ENCODE measurements at places on chromosomes 16 and 17.

GRCh38 chr17:73030501-73030921 lies 62.0 kb downstream of the SLC39A11 start:
- DNase-seq, result no peak

DNA sequence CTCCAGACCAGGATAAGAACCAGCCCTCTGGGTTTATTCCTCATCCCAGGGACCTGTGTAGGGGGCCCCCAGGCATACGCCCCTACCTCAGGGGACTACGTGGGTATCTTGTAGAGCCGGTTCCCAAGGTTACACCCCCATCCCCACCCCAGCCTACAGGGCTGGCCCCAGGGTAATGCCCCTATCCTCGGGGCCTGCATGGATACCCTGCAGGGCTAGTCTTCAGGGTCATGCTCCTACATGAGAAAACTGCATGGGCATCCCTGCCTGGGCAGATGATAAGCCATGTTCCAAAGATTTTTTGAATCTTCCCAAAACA lies 14.2 kb downstream of the HDAC5 start:
- no peak for DNase-seq

GRCh38 chr16:14102925-14103720 lies 32.0 kb downstream of the MRTFB start:
- no peak for DNase-seq

DNA sequence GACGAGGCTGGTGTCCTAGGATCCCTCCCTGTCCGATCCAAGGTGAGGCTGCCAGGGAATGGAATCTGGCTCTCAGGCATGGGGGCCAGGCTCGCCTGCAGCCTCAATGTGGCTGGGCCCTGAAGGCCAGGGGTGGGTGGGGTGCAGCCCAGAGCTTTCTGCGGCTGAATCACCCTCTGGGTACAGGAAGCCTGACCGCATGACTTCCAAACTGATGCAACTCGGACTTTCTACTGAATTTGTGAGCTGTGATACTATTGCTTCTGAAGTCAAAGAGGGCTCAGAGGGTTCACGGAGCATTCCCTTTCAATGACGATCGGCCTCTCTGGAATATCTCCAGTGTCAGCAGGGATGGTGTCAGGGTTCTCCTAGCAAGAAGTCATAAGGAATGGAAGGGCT lies 123.7 kb downstream of the METRNL start:
- DNase-seq, result peak; percentile 99

DNA sequence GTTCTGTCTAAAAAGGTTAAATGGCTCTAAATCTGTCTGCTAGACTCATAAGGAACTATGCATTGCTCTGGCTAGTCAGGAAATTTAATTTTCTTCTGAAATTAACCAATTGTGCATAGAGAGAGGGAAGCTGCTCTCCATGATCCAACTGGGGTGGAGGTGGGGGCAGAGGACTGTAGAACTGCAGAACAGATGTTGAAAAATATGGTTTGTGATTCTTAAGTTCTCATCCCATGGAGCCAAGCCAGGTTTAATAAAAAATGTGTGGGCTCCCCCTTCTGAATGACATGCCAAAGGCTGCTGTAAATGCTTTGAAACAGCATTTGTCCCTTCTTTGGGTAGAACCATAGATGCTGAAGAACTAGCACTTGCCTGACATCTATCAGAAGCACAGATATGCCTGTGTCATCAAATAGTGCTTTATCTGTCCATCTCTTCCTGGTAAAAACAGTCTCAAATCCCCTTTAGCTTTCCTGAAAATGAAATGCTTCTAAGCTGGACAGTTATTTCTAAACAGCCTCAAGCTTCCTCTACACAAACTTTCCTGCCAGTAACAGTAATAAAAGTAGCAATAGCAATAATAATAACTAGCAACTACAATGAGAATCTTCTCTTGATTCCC lies 221.4 kb downstream of the CDH8 start:
- no peak for DNase-seq

GRCh38 chr16:64094181-64094965 lies 1027.5 kb downstream of the CDH11 start:
- DNase-seq, result peak; percentile 44

DNA sequence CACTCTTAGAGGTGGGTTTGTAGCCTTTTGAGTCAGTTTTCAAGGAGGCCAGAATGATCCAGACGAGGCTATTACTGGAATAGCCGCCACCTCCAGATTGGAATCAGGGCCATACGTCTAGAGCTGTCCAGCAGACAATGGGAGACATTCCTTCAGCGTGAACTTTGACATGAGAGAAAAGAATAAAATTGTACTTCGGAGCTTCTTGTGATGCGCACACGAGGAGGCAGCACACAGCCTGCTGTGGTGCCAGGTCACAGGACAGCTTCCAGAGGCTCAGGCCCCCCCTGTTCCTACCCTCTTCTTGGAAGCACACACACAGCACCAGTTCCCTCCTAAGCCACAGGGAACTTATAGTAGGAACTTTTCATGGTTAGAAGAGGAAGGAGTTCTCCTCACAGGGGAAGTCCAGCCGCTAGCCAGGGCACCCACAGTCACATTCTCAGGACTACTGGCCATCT lies 81.0 kb downstream of the VPS53 start:
- DNase-seq, result peak; percentile 11

DNA sequence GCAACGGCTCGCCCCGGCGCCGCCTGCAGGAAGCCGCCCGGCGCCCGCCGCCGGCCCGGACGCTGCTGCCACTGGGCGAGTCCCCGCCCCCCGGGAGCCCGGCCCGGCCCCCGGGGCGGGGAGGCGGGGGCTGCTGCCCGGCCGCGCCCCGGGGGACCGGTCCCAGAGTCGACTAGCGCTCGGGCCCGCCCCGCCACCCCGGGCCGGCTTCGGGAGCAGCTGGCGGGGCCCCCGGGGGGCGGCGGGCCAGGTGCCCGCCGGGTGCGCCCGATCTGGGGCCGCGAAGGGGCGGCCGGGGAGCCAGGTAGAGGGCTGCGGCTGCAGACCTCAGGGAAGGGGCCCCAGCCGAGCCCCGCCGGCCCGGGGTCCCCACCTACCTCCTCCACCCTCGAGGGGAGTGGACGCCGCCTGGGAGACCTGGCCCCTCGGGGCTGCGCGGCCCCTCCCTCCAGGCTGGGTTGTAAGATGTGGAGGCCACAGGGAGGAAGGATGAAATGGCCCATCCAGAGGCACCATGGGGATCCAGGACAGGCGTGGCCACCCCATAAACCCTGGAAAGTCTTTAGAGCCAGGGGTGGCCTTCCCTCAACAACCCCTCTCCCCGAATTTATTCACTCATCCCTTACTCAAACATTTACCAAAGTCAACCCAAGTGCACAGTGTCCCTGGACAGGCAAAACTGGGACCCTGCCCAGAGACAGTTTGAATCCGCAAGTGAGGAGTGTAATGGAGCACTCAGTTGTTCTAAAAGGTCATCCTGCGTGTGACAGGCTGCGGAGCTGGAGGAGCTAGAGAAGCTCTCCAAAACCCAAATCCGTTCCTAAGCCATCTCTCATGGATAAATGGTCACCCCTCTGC lies at the start of gene CDYL2:
TSS of gene CDYL2 (minus strand) at position 73 of the 858 bp plus-strand sequence. CDS start 425 bp downstream, outside the sequence.
- no peak for DNase-seq

- no peak for DNase-seq
These were observed 246.4 kb downstream of the PRKCA start for GRCh38 chr17:66548659-66549310.

GRCh38 chr16:27726621-27727261 lies 176.8 kb downstream of the KATNIP start:
- DNase-seq, result no peak
